ENCODE measurements at places on chromosomes 5 and 9.

GRCh38 chr5:101473483-101473882 lies 570.4 kb upstream of the ST8SIA4 start:
- DNase-seq = no peak

GRCh38 chr5:29230591-29230990 lies 1962.9 kb upstream of the CDH6 start:
- DNase-seq = no peak

- no peak for DNase-seq
Measured at GRCh38 chr5:43412156-43412555, at the start of gene CCL28. Gene CCL28, minus strand, starts transcription at chr5:43412391. Its CDS starts 75 bp downstream, at chr5:43412316.

DNA sequence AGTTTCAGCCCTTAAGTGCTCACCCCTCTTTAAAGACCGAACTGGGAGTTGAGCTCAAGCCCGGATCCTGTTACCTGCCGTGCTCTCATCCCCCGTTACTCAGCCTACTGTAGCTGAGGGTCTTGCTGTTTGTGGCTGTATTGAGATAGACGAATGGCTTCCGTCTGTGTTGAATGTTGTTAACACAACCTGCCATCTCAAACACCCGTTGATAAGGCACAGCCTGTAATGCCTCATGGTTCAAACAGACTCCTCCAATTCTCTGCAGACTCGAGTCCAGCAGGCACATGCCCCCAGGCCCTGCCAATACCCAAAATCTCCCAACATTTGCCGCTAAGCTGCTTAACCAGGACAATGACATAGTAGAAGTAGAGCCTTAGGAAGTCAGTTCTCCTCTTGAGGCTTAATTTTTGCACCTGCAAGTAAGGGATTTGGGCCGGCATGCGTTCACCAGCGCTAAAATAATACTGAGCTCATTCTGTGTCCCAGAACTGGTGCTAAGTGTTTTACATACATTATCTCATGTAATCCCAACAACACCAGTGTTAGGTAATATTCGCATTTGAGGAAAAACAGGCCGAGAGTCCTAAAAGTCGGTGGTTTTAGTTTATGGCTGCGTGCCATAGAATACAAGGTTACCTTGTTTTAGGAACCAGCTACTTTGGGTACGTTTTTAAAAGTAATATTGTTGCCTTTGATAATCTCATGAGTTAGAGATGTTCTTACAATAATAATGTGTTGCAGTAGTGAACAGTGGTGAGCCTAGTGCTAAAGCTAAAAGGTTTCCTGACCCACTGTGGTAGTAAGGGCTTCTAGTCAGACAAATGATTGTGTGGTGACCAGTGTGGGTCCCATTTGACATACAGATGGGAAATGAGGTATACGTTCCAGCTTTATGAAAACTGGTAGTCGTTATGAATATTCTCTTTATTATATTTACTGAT lies 1.5 kb upstream of the RFX3 start:
- no peak for DNase-seq

DNA sequence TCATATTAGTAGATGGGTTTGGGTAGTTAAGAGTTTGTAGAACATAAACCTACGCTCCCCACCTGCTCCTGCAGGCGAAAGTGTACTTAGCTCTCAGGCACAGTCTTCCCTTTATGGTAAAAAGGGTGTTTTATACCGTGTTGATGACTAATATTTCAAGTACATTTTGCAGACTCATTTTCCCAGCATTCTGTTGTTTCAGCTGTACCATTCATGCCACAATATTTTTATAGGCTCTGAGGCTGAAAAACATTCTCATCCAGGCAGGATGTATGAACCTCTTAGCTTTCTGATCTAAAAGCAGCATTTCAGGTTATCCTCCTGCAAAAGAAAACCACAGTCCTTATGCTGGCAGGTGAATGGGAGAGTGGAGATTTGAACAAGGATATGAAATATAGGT lies 231.4 kb downstream of the NR2F1-AS1 start:
- DNase-seq = no peak

- no peak for DNase-seq
Measured at GRCh38 chr9:68995776-68996175, 18.1 kb downstream of the PRKACG start.

DNA sequence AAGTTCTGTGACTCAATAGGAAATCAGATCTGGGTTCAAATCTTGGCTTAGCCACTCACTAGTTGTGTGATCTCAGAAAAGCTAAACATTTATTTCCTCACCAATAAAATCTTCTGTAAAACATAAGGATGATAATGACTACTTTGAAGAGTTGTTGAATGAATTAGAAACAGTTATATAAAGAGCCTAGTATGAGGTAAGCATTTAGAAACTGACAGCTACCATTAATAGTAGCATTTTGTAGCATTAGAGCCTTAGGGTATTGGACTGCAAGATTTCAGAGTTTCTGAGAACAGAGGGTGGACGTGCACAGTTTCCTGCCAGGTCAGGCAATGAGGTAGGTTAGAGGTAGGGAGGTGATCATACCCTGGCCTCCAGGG lies 293.2 kb downstream of the CWC27 start:
- no peak for DNase-seq

DNA sequence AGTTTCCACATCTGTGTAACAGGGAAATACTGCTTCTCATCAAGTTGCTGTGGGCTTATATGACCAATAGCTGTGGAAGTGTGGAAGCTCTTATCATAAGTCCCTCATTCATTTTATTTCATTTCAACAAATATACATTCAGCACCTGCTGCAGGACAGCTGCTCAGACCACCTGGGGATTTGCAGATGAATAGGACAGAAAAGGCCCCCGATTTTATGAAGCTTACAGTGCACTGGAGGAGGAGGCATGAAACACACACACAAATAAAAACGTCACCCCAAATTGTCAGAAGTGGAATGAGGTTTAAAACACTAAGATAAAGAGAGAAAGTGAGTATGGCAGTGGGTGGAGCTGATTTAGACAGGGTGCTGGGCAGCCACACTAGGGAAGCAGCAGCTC lies 107.2 kb downstream of the DRD1 start:
- no peak for DNase-seq

DNA sequence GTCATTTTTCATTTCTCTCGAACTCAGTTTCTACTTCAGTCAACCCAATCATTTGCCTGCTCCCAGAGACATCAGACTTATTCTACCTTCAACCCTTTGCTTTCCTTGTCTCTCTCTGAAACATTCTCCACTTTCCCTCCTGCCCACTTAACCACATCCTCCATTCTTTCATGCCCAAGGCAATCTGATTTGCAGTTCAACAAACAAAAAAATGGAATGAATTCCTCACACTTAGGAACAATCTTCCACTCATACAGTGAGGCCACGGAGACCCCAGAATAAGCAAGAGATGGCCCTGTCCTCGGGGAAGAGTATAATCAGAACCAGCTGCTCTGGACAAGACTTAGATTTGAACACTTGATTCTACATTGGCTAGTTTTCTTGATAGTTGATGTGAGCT lies 180.5 kb downstream of the RFK start:
- no peak for DNase-seq

DNA sequence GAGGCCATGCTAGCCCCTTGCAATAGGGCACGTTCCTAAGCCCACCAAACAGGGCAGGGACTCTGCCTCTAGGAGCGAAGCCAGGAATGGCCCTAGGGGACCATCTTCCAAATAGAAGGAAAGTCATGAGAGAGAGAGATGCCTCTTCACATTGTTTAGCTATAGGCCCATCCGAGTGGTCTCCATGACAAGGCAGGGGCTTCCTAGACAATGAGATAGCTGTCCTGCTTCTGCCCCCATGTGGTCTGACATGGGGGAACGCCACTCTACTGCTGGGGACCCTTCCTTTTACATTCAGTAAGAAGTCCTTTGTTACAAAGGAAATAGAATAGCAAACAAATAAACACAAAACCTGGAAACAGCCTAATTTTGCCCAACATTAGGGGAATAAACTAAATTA lies 17.9 kb upstream of the KIF4B start:
- DNase-seq = no peak

DNA sequence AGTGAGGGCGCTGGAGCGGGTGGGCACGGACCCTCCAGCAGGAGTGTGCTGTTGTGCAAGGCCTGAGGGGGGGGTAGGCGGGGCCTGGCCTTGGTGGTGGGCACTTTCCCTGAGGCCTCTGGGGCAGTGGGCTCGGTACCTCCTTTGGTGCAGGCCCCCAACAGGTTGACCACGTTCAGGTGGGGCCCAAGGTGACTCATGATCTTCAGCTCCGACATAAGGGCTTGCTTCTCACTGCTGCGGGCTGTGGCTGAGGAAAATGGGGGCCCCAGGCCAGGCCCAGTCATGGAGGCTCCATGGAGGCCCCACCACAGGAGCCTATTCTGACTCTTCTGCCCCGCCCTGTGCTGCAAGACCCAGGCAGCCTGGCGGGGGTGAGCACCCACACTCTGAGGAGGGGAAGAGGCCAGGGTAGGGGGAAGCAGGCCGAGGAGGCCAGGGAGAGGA lies 31.5 kb downstream of the PDGFRB start:
- DNase-seq = no peak

GRCh38 chr5:134732819-134733218 lies 5.5 kb upstream of the CAMLG start:
- DNase-seq = no peak

GRCh38 chr9:107213080-107213479 lies 70.0 kb upstream of the RAD23B start:
- DNase-seq = no peak

DNA sequence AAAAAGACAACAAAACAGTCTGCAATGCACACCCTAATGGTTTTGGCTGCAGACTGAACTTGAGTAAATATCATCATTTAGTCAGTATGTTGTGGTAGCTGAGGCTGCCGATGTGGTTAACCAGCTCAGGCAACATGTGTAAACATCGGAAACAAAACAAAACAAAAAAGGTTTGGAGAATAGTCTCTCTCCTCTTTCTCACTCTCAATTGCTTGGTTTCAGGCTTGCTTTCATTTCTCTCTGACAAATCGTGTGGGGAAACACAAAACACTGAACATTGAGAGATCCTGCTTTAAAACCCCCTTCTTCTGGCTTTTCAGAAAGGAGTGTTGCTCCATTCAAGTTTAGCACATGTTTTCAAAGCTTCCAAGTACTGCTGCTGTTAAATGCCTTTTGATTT lies 453.3 kb downstream of the BNC2 start:
- no peak for DNase-seq

- DNase-seq = no peak
Measured at GRCh38 chr9:92270511-92270910, 23.0 kb downstream of the IARS1 start.

- no peak for DNase-seq
Measured at GRCh38 chr5:133347039-133347438, 265.3 kb downstream of the FSTL4 start.

GRCh38 chr9:470552-471194 lies 256.0 kb downstream of the DOCK8 start:
- no peak for DNase-seq

DNA sequence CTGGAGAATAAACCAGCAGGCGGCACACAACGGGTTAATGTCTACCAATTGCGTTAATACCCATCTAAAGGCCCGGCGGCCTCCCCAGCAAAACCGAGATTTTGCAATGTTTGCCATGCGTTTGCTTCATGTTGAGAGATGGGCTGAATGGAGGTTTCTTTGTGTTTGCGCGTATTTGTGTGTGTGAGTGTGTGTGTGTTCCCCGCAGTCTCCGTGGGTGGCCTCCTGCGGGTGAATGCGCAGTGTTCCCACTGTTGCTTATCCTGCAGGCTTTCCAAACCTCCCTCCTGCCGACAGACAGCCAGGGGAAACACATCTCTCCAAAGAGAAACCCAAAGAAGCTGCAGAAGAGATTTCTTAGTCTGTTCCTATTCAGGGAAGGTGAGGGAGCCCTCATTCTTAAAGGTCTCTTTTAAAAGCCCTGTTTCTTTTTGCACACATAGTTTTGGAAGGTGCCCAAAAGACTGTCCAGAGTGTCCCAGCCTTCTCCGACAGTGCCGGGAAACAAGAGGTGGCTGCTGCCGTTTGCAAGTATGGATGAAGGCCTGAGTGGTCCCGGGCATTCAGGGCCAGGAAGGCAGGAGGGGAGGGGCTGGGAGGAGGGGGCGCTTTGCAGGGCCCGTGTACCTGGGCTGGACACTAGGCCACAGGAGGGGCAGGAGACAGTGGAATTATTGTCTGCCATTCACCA lies 103.8 kb upstream of the ERCC6L2 start:
- DNase-seq = no peak

DNA sequence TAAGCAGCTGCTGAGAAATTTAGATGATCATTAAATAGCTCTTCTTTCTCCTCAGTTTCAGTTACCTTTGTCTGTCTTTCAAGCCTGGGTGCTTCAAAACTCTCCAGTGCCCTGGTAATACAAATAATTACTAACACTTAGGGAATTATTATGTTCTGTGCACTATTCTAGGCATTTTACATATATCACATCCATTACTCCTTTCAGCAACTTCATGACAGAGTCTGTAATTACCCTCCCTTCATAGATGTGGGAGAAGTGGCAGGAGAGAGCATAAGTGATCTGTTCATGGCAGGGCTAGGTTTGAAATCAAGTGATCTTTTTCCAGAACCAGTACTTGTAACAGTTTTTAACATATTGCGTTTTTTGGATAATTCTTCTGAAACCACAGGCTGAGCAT lies 32.0 kb downstream of the MAN2A1 start:
- DNase-seq = no peak

DNA sequence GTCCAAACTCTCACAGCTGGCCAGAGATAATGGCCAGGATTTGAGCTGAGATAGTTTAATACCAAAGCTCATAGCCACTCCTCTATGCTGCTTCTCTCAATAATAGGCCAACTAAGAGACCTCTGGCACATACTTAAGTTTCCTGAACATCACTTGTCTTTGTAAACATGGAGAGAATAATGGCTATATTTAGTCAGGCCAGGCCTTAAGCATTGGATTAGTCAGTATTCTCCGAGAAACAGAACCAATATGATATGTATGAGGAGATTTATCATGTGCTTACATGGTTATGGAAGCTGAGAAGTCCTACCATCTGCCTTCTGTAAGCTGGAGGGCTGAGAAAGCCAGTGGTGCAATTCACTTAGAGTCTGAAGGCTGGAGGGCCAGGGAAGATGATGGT lies 45.4 kb downstream of the CFAP95 start:
- no peak for DNase-seq

DNA sequence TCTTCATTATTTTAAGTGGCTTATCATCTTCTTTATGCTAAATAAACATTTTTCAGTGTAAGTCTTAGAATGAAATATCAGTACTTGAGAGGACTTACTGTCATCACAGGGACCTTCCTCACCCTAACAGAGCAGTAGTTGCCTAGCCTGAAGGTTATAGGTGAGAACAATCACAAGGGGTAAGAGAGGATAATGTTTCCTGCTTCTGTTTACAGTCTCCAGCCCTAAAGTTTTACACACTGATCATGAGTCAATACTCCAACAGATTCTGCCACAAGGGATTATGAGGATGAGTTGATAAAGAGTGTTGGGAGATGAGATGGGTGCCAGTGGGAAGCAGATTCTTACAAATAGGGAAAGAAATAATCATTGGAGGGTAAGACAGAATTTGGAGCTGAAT lies 265.1 kb upstream of the DAB2 start:
- DNase-seq = no peak

DNA sequence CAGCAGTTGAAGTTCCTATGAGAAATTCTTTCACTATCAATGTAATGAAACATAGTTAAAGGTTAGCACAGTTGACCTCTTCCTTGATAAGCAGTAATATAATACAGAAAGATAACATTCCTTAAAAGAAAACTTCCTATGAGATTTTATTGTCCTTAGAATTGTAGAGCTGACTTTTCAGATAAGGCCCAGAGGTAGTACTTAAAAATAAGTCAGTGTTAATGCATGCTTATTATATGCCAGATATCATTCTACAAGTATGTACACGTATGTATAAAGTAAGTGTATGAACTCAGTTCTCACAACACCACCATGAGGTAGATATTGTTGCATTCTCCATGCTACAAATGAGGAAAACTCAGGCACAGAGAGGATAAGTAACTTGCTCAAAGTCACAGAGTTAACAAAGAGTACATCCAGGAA lies 15.3 kb downstream of the AP3S1 start:
- DNase-seq = no peak

All from effector CD4-positive, alpha-beta T cell (primary cell).